Spleen (tissue), 13 donors: ENCODE measurements at places on chromosomes 3 and 15. TPM values are rescaled to one million over a fixed set of nuclear protein-coding genes. Genes with fewer than 3 reads are reported as not detected.

DNA sequence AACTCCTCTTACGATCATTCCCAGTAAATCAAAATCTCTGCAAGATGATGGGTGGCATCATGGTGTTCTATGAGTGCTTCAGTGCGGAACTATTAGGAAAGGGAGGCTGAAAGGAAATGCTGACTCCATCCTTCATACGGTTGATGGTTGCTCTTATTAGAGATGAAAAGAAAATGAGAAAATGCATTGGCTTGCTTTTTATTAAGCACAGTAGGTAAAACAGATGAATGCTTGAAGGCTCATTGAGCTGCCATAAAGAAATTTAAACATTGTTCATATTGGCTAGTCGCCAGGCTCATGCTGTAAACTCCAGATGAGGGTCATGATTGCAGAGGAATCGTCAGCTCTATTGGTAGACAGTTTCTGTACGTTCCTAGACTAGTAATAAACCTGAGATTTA lies 115.8 kb downstream of the EPHA3 start:
- H3K27me3 ChIP-seq, result no peaks in the 10 kb centered on the region
- no peak overlapping the region for H3K27ac ChIP-seq

C3orf49 gene
- total RNA-seq, result not detected

TATDN2 gene
- total RNA-seq, result 55.6 TPM

- no peak for DNase-seq
- H3K4me1 ChIP-seq, result peaks cover 11% of the 10 kb centered on the region
- H3K27me3 ChIP-seq, result no peaks in the 10 kb centered on the region
- H3K4me3 ChIP-seq, result no peak overlapping the region
- H3K36me3 ChIP-seq, result no peaks in the 10 kb centered on the region
- H3K27ac ChIP-seq, result peak overlapping the region; percentile 76
Observed at GRCh38 chr3:188122571-188123169, 31.3 kb upstream of the LPP start.
